Activated CD8-positive, alpha-beta memory T cell treated with anti-CD3 and anti-CD28 coated beads, Interleukin-2, amount 50 U/mL, for 4 hours (primary cell): ENCODE measurements at places on chromosomes 7 and 10.

GRCh38 chr10:17316488-17317170 is 88.6 kb downstream of the VIM start:
- DNase-seq = no peak

DNA sequence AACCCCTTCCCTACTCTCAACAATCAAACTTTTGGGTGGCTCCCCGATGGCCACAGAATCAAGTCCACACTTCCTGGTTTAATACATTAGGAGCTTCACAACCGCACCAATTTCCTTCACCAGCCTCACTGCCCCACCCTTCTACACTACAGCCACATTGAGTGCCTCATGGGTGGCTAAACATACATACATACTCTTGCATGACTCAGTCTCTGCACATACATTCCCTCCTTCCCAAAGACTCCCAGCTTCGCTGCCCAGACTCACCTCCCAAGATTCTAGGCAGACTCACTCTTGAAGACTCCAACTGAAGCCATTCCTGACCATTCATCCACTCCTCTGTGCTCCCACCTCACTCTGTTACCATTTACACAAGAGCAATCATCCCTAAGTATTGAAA is 15.9 kb downstream of the VPS41 start:
- DNase-seq = no peak

DNA sequence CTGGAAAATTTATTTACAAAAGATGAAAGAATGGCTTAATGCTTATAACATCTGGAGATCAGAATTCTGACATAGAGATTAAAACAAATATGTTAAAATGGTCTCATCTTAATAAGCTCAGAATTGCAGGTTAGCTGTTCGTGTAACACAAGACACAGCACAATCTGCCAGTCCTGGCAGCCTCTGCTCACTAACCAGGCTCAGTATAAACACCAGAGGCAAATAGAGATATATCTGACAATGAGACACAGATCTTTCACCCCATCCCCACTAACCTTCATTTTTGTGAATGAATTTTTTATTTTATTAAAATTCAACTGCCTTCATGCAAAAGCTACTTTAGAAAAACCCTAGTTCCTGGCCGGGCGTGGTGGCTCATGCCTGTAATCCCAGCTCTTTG is 51.8 kb downstream of the RELN start:
- DNase-seq = no peak

- DNase-seq = no peak
Measured at GRCh38 chr7:117004899-117005298, 51.6 kb downstream of the ST7 start.

GRCh38 chr7:55086413-55087201 is 67.8 kb downstream of the EGFR start:
- DNase-seq = no peak

DNA sequence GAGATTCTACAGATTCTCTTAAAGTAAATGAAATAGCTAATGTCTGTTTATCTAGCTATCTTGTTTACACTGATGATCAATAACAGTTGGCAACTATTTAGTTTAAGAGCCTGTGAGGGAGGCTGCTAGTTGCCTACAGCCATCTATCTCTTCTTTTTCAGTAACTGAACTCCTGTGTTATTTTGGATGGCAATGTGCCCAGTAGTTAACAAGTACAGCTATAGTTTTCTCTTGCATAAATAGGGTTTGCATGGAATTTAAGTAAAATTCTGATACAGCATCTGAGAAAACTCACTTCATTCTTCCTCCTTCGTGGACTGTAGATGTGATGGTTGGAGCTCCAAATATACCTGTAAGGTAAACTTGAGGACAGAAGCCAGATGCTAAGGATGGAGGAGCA is 219.5 kb upstream of the POT1 start:
- DNase-seq = no peak

GRCh38 chr7:5139998-5140397 is 50.0 kb upstream of the WIPI2 start:
- DNase-seq = no peak

- no peak for DNase-seq
Measured at GRCh38 chr10:73406846-73407245, 7.0 kb downstream of the ANXA7 start.

- DNase-seq = no peak
Measured at GRCh38 chr7:103574576-103574975, 128.6 kb upstream of the SLC26A5 start.

GRCh38 chr10:71232089-71232998 is 20.0 kb downstream of the UNC5B start:
- no peak for DNase-seq

DNA sequence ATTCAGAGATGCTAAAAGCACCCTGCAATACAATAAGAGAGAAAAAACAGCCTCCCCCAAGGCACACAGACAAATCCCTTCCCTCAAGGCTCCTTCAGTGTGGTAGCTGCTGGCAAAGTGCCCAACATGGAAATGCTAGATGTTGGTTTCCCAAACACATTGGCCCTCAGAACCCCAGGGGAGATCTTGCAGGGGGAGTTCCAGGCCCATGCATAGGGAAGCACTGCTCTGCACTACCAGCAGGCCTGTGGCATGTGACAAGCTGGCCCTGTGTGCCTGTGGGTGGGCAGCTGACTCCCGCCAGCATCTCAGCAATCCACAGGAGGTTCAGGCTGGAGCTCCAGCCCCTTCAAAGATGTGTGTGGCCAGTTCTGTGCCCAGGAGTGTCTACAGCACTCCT is 16.8 kb upstream of the CSGALNACT2 start:
- DNase-seq = no peak

GRCh38 chr7:23811540-23811939 is 101.5 kb downstream of the STK31 start:
- no peak for DNase-seq

DNA sequence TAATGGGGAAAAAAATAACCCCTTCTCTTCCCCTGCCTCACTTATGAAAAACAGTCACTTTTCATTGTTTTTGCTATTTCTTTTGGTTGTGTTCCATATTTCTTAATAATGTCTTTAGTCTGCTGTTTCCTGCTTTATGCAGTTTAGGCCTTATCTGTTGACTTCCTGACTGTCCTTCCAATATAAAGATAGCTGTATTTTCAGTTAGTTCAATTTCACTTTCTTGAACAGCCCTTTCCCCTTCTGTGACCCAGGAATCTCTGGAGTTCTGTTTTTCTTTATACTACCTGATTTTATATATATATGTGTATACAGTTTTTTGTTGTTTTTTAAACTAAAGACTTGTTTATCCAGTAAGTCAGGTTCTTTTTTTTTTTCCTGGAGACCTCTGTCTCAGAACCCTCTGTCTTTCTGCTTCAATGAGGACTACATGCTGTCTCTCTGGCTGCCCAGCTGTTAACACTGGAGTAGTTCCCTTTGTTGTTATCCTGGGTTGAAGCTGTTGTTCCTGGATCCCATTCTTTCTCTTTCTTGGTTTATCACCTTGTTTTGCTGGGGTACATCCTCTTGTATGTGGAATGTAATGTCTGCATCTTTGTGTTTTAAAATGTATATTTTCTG is 87.2 kb downstream of the GSDME start:
- DNase-seq = no peak

- DNase-seq = no peak
Measured at GRCh38 chr10:125055446-125055845, 104.9 kb downstream of the CTBP2 start.

GRCh38 chr10:101725296-101726114 is 30.5 kb upstream of the FBXW4 start:
- no peak for DNase-seq

DNA sequence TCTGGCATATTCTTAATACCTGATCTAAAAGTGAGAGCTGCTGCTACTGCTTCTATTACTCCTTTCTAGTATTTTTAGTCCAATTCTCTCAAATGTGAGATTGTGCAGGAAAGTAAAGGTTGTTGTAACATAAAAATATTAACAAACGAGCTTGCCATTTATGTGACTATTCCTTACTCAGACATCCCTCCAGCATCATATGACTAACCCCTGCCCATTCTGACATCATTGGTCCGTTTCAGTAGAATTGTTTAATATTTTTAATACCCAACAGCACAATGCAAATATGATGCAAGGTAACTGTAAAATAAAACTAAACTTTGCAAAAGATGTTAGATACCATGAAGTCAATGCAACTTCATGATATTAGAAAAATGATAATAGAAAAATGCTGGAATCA is 83.6 kb downstream of the CFAP58 start:
- no peak for DNase-seq

GRCh38 chr7:46397591-46397990 is 476.5 kb upstream of the IGFBP3 start:
- no peak for DNase-seq

- DNase-seq = no peak
Measured at GRCh38 chr10:60388709-60389301, 870 bp downstream of the ANK3 start.

DNA sequence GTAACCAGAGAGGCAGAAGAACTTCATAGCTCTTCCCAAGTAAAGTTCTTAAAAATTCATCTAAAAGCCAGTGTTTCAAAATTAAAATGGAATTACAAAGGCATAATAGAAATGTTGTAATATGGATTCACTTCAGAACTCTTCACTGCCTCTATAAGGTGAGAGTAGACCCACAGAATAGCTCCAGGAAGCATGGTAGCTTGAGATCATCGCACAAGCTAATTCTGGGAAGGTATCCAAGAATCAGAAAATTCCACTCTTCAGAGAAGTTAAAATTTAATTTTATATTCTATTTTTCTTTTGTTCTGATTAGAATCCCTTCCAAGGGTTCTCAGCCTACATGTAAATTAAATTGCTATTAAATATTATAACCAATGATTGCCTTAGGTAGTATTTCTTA is 1.5 kb upstream of the DHX32 start:
- DNase-seq = no peak

GRCh38 chr7:17472518-17472917 is 174.1 kb downstream of the AHR start:
- DNase-seq = no peak

- no peak for DNase-seq
Measured at GRCh38 chr7:114107522-114107921, 188.7 kb upstream of the PPP1R3A start.

DNA sequence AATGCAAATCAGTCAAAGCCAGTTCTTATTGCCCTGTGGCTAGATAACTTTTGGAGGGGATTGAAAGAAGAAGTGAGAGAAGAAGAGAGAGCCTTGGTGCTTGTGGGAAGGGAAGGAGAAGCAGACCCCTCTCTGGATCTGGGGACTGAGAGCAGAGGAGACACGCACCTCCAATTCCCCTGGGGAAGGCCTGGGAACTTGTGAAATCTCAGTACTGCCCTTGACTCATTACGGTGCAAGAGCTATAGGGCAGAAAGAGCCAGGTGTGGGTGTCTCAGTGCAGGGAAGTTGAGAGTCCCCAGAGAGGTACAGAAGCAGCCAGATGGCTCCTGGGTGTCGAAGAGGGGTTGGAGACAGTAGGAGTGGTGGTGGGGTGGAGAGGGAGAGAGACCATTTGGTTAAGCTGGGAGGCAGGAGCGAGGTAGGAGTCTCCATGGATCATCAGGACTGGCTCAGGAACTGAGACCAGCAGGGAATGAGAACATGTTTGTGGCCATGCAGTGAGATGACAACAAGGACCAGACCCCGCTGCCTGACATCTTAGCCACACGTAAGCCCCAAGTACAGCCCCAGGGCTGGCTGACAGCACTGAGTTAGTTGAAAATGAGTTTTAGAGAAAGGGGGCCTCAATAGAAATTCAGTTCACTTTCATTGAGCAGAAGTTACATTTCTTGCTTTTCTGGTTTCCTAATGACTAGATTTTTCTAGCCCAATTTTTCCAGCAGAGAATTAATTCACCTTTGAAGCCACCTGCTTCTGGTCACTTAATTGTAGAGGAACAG is 238.2 kb downstream of the BUB3 start:
- DNase-seq = no peak

DNA sequence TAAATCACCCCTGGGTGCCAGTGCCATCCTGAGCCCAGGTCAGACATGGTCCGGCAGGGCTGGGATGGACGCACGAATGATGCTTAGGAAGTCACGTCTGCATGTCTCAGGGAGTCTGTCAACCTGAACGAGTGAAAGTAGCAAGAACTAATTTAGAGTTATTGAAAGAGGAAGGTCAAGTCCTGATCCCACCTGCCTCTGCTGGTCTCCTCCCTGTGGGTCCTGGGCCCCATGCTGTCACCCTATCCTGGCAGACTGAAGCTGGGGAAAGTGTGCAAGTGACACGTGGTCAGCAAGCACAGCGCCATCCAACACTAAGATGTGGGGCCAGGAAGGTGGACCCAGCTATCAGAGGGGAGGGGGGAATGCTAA is 26.1 kb upstream of the GRID1 start:
- no peak for DNase-seq

DNA sequence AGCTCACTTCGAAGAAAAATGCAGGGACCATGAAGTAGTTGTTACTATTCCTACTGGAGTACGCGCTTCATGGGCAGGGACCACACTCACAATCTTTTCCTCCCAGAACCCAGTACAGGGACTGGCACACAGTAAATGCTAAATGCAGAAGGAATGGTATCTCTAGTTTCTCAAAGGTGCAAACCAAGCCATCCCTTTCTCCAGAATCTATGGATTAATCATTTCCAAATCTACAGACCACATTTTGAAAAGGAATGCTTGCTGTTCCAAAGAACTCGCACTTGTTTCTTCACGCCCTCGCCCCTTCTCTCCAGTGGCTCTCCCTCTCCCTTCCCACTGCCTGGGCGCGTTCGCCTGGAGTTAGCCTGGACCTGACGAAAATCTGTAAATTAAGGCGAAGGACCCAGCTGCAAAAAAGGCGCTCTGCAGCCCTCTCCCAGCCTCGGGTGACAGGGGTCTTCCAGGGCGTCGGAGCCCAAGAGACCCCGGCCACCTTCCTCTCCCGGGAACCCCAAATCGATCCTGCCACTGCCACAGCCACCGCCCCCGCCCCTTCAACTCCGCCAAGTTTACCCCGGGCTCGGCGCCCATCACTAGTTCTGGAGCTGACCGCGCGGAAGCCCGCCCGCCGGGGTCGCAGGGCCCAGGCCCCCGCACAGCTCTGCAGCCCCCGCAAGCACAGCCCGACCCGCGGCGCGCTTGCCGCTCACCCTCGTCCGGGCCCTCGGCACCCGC is 527 bp downstream of the PDIA4 start:
- no peak for DNase-seq

DNA sequence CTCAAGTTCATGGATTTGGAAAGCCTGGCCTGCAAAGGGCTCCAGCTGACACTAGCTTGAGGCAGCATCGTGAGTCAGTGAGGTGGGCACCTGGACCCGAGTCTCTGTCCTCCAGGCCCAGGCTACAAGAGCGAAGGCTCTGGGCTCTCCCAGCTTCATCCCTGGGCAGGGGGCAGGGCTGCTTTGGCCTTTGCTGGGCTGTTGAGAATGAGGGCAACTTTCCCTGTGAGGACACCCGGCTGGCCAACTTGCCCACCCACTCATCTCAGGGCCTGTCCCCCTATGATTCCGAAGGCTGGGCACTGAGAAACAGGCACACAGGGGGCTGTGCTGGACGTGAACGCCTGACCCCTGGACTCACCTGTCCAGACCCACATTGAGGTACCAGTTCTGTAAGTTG is 24.4 kb downstream of the LDB3 start:
- DNase-seq = no peak
